Right atrium auricular region (tissue), 2 donors: ENCODE measurements at places on chromosomes 5 and 9. TPM values are rescaled to one million over a fixed set of nuclear protein-coding genes. Genes with fewer than 3 reads are reported as not detected.

Gene ADAMTSL1
- 3.8 TPM for total RNA-seq

Gene CDH9
- not detected for total RNA-seq

Gene HAVCR2
- 1.8 TPM for total RNA-seq

DNA sequence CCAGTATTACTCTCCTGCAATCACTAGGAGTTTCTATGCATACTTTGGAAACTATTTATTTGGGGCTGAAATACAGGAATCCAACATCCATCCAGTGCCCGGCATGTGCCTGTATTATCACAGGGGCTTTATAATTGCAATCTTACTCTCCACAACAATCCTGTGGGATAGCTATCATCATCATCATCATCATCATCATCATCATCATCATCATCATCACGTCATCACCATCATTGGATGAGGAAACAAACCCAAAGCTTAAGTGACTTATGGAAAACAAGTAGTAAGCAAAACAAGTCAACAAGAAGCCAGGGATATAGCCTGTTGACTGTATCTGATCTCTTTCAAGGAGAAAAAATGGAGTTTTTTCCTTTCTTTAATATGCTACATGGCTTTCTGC is 47.8 kb upstream of the FYB1 start:
- DNase-seq = no peak
- H3K27ac ChIP-seq = no peak overlapping the region
- H3K4me3 ChIP-seq = no peak overlapping the region
- no peaks in the 10 kb centered on the region for H3K4me1 ChIP-seq
- no peaks in the 10 kb centered on the region for H3K36me3 ChIP-seq

DNA sequence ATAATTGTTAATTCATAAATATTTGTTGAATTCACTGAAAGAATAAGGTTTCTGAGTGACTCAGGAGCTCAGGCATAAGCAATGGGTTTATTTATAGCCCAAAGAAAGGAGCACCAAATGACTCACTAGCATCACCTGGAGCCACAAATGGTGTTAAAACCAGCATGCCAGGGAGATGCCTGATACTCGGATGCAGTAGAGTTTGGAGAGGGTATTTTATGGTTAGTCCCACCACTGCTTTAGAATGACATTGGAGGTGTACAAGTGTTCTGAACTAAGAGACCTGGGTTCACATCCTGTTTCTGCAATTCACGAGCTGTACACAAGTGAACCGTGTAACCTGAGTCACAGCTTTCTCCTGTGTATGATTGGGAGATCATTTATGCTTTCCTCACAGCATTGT is 25.2 kb downstream of the CCL28 start:
- H3K4me3 ChIP-seq = no peak overlapping the region
- no peak overlapping the region for H3K27ac ChIP-seq
- no peaks in the 10 kb centered on the region for H3K36me3 ChIP-seq
- no peaks in the 10 kb centered on the region for H3K4me1 ChIP-seq
